ENCODE measurements at places on chromosomes 5 and 9. TPM values are rescaled to one million over a fixed set of nuclear protein-coding genes. Genes with fewer than 3 reads are reported as not detected.

The DOK3 gene
- 10.5 TPM for total RNA-seq

The QRFP gene
- not detected for total RNA-seq

The ADAMTS2 gene
- total RNA-seq, result 1.7 TPM

The PLCXD3 gene
- 0.07 TPM for total RNA-seq

The IFNB1 gene
- total RNA-seq, result not detected

The SPATA9 gene
- total RNA-seq, result 0.68 TPM

The NEURL1B gene
- total RNA-seq, result 6.1 TPM

The HAND1 gene
- not detected for total RNA-seq

The GZMA gene
- not detected for total RNA-seq

Data from neural crest cell (in vitro differentiated cells).